H7 (cell line): ENCODE measurements at places on chromosomes 5 and 9. TPM values are rescaled to one million over a fixed set of nuclear protein-coding genes. Genes with fewer than 3 reads are reported as not detected.

Gene HBEGF
- 1.6 and 2.3 TPM in 2 replicates for total RNA-seq

DNA sequence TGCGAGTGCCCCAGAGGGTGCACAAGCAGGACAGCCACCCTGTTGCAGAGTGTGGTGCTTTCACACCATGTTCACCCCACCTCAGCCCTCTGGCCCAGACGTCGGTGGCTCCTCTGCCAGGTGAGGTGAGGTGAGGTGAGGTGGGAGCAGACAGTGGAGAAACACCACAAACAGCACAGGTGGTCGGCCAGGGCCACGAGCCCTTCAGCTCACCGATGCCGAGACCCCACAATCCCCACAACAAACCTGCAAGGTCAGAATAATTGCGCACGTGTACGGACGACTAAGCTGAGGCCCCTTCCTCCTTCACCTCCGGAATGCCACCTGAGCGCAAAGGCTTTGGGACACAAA lies 10.5 kb downstream of the BRD3 start:
- DNase-seq, result no peak

- no peak for DNase-seq
These were observed 103.5 kb downstream of the GCNT1 start for GRCh38 chr9:76562511-76562911.

DNA sequence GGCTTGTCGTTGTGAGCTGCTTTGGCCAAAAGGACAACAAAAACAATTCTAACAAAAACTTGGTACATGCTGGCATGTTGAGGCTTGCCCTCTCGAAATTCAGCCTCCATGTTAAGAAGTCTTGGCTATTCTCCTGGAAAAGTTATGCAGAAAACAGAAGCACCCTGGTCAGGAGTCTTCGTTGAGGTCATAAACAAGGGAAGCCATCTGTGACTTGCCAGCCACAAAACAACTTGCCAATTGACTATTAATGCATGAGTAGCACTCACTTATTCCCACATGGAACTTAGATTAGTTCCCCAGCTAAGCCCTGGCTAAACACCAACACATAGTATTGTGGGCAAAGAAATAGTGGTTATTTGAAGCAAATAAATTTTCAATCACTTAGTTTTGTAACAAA lies 521.0 kb upstream of the CHD1 start:
- DNase-seq, result no peak

Gene C9orf153
- total RNA-seq, result not detected in 2 replicates

Gene MEGF10
- 12.4 and 18.6 TPM in 2 replicates for total RNA-seq

Gene TMEM215
- total RNA-seq, result 0.10 and 0.18 TPM in 2 replicates

Gene PCDHGC5
- 0.44 and 1.8 TPM in 2 replicates for total RNA-seq

- DNase-seq, result peak; percentile 85
These were observed at the start of gene RETREG1 for GRCh38 chr5:16616536-16617273. Gene RETREG1, minus strand, starts transcription at chr5:16616997. Its CDS starts 26 bp downstream, at chr5:16616971.

Gene HARS1
- total RNA-seq, result 45.3 and 46.6 TPM in 2 replicates

- DNase-seq, result no peak
These were observed 648.9 kb upstream of the KLF4 start for GRCh38 chr9:108138516-108138915.

Gene FOXD4L6
- not detected in 2 replicates for total RNA-seq

- DNase-seq, result no peak
These were observed 187.3 kb downstream of the HTR1A start for GRCh38 chr5:63774939-63775338.

DNA sequence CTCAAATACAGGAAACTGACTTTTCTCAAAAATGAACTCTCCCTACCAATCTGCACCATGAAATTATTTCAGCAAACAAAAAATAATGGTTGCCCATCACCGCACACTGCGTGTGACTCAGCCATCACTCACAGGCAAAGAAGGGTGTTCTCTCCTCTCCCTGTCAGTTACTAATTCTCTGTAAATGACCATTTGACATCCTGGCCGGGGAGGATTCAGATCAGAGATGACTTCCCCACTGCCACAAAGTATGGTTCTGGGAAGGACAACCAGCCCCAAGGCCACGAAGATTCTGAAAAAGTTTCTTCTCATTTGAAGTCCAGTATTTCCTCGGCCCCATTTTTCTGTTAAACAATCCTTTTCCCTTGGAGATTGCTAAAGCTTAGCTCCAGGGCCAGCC lies 199.4 kb downstream of the AUH start:
- no peak for DNase-seq

Gene SLC34A1
- not detected in 2 replicates for total RNA-seq

Gene TPRN
- total RNA-seq, result 19.3 and 23.3 TPM in 2 replicates

DNA sequence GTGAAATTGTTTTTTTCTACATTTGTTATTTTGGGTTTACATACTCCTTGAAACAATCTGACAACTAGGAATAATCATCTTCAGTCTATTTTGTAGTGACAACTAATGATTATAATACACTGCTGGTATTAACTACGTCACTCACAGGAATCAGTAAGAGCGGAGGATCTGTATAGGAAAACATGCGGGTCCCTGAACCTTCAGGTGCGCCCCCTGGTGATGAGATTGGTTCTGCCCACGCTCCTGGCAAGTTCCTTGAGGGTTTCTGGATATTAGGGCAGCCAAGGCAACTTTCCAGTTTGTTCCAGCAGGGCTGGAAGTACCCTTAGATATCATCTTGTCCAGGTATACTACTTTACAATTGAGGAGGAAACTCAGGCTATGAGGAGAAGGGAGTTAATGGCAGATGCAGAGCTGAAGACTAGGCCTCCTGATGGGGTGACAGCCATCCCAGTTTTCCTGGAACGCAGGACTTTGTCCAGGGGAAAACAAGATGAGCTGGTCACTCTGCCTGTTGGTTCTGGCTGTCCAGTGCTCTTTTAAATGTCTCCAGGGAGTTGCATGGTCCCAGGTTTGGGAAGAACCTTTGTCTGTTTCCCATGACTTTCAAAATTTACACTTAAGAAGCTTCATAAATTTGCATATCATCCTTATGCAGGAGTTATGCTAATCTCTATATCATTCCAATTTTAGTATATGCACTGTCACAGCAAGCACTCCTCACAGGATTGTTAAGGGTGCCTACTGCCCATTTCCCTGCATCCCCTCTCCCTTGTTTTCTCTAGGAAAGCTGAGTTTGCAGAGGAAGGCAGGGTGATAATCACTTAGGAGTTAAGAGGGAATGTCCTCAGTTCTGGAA lies 14.9 kb upstream of the WNT8A start:
- peak; percentile 87 for DNase-seq

Gene SPOCK1
- 1.4 and 4.6 TPM in 2 replicates for total RNA-seq

DNA sequence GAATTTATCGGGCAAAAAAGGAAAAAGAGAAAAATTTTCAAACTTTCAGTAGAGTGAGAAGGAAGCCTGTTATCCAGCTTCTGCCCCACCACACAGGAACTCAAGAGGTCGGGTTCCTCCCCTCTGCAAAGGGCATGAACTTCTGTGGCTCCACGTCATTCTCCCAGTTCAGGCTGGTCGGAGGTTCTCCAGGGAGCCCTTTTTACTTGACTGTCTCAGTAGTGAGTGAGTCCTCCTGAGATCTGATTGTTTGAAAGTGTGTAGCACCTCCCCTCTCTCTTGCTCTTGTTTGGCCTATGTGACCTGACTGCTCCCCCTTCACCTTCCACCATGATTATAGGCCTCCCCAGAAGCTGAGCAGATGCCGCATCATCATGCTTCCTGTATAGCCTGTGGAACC lies 9.7 kb downstream of the SPINK1 start:
- no peak for DNase-seq

GRCh38 chr9:79652598-79652997 lies 80.8 kb downstream of the TLE4 start:
- DNase-seq, result no peak

DNA sequence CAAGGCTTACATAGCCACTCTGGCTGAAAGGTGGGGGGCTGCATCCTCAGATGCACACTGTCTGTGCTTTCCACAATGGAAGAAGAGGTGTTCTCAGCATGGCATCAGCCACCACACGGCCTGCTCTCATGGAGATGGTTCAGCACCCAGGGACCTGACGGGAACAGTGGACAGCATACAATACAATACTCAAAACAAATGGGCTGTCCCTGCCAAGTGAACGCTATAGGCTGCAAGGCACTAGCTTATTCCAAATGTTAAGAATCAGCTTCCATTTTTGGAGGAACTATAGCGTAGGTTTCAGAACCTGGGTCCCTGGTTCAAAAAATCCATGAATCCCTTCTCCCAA lies 77.2 kb downstream of the ZNF608 start:
- no peak for DNase-seq

DNA sequence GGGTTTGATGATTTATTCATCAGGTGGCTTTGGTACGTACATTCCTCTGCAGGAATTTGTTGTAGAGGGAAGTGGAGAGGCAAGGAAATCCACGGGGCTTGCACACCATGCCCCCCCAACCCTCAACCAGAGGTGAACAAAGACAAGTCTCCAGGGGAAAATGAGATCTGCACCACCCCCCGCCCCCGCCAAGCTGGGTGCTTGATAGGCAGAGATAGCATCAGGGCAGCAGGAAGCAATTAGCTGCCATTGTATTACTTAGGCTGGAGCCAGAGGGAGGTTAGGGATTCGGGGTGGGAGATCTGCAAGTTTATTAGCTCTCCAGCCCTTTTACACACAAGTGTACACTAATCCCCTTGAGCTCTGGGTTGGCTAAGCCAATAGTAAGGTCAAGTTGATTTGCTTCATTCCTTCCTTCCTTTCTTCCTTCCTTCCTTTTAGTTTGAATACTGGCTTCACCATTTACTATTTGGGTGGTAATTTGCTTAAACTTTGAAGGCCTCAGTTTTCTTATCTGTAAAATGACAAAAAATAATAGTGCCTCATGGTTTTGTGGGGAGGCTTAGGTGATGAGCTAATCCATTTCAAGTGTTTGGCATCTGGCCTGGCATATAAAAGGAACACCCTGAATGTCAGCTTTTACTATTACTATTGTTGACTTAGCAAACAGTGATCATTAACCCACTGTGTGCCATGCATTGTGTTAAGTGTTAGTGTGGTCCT lies 34.1 kb downstream of the SPRY4 start:
- no peak for DNase-seq

DNA sequence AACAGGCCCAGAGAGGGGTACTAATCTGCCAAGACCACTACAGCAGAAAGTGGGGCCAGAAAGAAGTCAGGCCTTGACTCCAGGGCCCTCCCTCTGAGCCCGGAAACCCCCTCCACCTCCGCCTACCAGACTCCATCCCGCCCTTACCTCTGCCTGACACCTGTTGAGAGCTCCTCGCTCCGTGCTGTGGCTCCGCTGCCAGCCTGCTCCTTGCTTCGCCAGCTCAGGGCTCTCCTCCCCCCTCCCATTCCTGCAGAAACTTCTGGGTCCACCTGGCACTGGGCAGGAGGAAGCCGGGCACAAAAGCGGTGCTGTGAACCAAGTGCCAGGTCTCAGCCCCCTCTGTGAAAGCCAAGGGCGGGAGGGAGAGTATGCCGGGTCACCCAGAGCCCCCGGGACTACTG lies 6.4 kb upstream of the ST6GALNAC6 start:
- peak; percentile 75 for DNase-seq

DNA sequence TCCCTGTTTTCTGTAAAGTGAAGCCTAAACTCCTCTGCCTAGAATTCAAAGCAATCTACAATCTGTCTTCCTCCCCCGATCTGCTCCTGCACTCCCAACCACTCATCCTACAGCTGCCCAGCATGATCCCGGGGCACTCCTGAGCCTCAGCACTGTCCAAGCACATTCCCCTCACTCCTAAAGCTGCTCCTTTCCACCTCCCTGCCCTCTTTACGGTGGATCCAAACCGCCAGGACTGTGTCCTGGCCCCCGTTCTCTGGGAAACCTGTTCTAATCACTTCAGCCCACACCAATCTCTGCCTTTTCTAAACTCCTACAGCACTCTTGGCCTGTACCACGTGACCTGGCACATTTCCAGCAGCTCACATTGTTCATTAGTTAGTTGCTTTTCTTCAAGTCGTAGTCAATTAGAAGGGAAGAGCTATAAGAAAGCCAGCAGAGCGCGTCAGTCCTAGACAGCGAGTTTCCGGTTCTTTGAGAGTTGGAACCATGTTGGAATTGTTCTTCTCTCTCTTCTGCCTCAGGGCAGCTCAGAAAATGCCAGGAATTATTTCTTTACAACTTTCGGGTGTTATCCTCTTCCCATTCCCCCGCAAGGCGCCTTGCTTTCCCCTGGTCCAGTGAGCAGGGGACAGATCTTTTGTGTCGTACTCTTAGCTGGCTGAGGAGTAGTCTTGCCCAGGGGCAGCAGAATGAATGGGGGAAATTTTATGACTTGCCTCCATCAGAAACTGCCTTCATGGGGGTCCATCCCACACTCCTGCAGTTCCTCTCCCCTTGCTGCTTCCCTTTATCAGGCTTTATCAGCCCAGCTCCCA lies 60.7 kb downstream of the NRG2 start:
- DNase-seq, result no peak
